ENCODE measurements at places on chromosomes 3 and 15.

- no peak for DNase-seq
Observed at GRCh38 chr3:11060500-11061251, 68.1 kb downstream of the SLC6A1 start.

- DNase-seq: no peak
Observed at GRCh38 chr3:38114052-38114874, 22.7 kb downstream of the ACAA1 start.

DNA sequence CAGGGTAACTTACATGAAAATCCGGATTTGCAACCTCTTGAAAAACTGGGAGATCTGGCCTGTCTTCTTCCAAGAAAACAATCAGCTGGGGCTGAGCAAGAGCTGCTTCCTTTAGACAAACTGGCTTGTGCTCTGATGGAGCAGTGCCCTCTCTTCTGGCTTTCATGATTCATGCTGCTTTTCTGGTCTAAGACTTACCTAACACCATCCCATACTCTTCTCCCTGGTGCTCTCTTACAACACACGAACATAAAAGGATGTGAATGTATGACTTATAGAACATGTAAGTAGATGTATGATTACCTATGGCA is 9.9 kb downstream of the TJP1 start:
- no peak for DNase-seq

GRCh38 chr3:138230525-138230924 is 43.4 kb downstream of the ARMC8 start:
- no peak for DNase-seq
